ENCODE measurements at places on chromosomes 1 and 21. TPM values are rescaled to one million over a fixed set of nuclear protein-coding genes. Genes with fewer than 3 reads are reported as not detected.

DNA sequence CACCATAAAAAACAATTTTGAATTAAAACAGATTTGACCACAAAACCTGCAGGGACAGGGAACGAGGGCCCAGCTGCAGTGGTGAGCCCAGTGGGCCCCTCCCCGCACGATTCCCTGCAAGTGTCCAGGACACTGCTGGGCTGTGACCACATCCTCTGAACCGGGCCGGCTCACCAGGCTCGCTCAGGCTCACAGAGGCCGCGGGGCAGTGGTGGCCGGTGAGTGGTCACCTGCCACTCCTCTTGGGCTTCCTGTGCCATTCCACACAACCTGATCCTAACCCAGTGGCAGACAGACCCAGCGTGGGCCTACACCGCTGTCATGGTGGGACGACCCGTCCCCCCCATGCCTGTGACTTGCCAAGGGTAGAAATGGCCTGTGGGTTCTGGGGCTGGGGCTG, 36.5 kb upstream of the RIPK4 start:
- no peak overlapping the region for H3K27ac ChIP-seq
- no peak for DNase-seq
- no peaks in the 10 kb centered on the region for H3K36me3 ChIP-seq
- no peaks in the 10 kb centered on the region for H3K27me3 ChIP-seq

GRCh38 chr1:163440090-163440489, 118.3 kb downstream of the NUF2 start:
- peak; percentile 13 for DNase-seq
- no peaks in the 10 kb centered on the region for H3K27me3 ChIP-seq
- H3K4me3 ChIP-seq, result no peak overlapping the region
- H3K27ac ChIP-seq, result no peak overlapping the region
- H3K36me3 ChIP-seq, result no peaks in the 10 kb centered on the region

- H3K27ac ChIP-seq, result no peak overlapping the region
- DNase-seq, result peak; percentile 79
- H3K4me3 ChIP-seq, result no peak overlapping the region
- H3K27me3 ChIP-seq, result no peaks in the 10 kb centered on the region
- no peaks in the 10 kb centered on the region for H3K4me1 ChIP-seq
Observed at GRCh38 chr1:182595641-182596240, 6.7 kb upstream of the RNASEL start.

GRCh38 chr1:31830065-31830464, 14.2 kb upstream of the SPOCD1 start:
- DNase-seq, result no peak
- H3K36me3 ChIP-seq, result no peaks in the 10 kb centered on the region
- H3K4me1 ChIP-seq, result no peaks in the 10 kb centered on the region
- no peak overlapping the region for H3K27ac ChIP-seq
- H3K4me3 ChIP-seq, result no peak overlapping the region

GRCh38 chr1:161098210-161099068, at the start of gene KLHDC9:
Gene KLHDC9 (plus strand): TSS chr1:161098361. CDS start chr1:161098536, 175 bp downstream.
- peak within 1 kb of the TSS; percentile 51 for H3K4me3 ChIP-seq
- no peaks in the 10 kb centered on the region for H3K27me3 ChIP-seq
- DNase-seq, result peak; percentile 91
- peaks cover 20% of the 10 kb centered on the region for H3K4me1 ChIP-seq

DNA sequence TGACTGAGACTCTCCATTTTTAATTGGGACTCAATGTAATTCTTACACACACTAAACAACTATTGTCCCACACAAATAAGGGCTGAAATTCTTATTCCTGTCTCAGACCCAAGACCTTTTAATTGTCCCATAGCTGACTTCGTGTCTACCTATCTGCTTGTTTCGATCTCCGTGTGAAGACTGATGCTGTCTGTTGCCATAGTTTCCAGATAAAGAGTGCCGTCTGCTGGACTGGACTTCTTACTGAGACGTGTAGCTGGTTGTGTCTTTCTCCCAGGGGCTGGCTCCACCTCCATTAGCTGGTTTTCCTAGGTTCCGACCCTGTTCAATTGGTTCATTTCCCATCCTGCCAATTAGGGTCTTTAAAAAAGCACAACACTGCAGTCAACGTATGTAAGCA, 235.3 kb upstream of the PLXNA2 start:
- no peaks in the 10 kb centered on the region for H3K27me3 ChIP-seq
- no peak for DNase-seq
- H3K4me1 ChIP-seq, result no peaks in the 10 kb centered on the region

GRCh38 chr1:244075247-244075722, 24.2 kb downstream of the ZBTB18 start:
- H3K4me1 ChIP-seq, result peaks cover 14% of the 10 kb centered on the region
- H3K36me3 ChIP-seq, result no peaks in the 10 kb centered on the region
- DNase-seq, result no peak
- no peak overlapping the region for H3K27ac ChIP-seq

TSPAN2 gene
- 10.8 TPM for total RNA-seq

GSTM1 gene
- not detected for total RNA-seq

All from transverse colon (tissue), 4 donors.